ENCODE measurements at places on chromosomes 1 and 21.

DNA sequence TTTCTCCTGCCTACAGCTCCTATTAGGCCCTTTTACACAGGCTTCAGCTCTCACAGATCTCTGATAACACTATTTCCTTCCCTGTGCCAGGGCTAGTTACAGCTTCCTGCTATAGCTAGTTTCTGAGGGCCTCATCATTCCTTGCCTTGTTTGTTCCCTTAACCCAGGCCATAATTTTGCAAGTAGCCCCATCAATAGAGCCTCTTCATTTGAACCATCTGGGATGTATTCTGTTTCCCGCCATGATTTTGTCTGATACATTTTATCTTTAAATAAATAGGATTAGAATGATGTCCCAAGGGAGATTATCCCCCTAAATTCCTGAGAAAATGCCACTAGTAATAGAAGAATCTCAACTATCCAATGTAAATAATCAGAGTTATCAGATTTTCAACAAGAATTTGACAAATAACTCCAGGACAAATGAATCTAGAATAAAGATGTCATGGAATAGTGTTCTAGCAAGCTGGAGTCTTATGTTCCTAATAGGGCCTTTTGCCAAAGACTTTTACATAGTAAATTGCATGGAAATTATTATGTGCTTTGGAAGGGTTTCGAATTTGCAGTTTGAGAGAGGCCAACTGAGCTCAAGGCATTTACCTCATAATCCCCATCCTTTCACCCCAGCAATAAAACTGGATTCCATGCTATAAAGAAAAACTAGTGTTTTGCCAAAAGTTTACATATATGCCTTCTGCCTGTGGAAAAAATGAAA lies 16.1 kb downstream of the IFT25 start:
- no peak for DNase-seq

- no peak for DNase-seq
Measured at GRCh38 chr1:202056644-202057334, 46.4 kb downstream of the ELF3 start.

DNA sequence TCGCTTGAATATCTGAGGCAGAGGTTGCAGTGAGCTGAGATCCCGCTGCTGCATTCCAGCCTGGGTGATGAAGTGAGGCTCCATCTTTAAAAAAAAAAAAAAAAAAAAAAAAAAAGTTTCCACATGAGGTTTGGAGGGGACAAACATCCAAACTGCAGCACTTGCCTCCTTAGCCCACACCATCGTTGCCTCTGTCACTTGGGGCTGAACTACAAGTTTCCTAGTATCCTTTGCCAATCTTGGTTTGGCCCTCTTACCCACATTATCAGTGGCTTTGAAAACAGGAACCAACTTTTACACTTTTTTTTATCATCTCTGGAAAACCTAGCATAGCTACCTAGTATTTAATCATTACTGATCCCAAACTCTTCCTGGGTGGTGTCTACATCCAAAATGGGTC lies 59.2 kb downstream of the CLSTN1 start:
- no peak for DNase-seq

- DNase-seq, result no peak
Measured at GRCh38 chr1:184686540-184686939, 68.1 kb downstream of the EDEM3 start.

DNA sequence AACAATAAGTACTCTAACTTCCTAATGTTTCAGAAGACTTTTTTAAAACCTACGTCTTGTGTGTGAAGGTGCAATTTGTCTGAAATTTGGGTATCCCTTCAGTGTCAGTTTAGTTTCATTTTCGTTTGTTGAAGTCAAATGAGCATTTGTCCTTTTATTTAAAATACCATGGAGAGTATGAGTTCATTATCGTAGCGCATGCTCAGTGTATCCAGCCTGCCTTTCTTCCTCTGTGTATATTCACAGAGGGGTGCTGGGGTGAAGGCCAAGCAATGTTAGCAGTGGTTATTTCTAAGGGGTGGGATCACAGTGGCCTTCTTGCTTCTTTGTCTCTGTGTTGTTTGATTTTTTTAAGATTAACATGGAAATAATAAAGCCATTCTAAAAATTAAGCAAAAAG lies 43.2 kb downstream of the CNN3 start:
- no peak for DNase-seq

DNA sequence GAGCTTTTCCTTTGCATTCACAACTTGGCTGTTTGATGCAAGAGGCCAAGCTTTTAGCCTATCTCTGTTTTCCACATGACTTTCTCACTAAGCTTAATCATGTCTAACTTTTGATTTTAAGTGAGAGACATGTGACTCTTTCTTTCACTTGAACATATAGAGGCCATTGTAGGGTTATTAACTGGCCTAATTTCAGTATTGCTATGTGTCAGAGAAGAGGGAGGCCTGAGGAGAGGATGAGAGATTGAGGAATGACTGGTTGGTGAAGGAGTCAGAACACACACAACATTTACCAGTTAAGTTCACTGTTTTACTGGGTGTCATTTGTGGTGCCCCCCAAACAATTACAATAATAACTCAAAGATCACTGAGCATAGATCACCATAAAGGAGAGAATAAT lies 193.5 kb downstream of the CYYR1 start:
- DNase-seq, result no peak

- no peak for DNase-seq
Measured at GRCh38 chr1:22287946-22288520, 145.1 kb upstream of the WNT4 start.

All from stimulated activated CD8-positive, alpha-beta memory T cell treated with anti-CD3 and anti-CD28 coated beads, Interleukin-4, amount 100 ng/mL, for 24 hours (primary cell).